ENCODE measurements at places on chromosomes 6 and 20.

GRCh38 chr6:150169609-150170008, 26.8 kb downstream of the PPP1R14C start:
- no peak for DNase-seq

DNA sequence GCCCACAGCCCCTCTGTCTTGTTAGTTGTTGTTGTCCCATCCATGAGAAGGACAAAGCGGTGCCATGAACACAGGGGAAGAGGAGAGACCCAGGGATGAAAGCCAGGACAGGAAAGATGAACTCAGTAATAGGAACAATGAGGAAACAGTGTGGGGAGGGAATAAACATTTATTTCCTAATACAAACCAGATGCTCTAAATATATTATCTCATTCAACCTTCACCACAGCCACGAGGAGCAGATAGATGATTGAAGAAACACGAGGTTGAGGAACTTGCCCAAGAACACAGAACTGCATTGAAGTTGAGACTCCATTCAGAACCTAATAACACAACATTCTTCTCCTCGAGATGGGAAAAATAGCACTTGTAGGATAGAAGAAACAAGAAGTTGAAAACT, 53.0 kb upstream of the AIG1 start:
- no peak for DNase-seq

GRCh38 chr6:31096215-31096614, 16.2 kb downstream of the C6orf15 start:
- DNase-seq, result no peak

DNA sequence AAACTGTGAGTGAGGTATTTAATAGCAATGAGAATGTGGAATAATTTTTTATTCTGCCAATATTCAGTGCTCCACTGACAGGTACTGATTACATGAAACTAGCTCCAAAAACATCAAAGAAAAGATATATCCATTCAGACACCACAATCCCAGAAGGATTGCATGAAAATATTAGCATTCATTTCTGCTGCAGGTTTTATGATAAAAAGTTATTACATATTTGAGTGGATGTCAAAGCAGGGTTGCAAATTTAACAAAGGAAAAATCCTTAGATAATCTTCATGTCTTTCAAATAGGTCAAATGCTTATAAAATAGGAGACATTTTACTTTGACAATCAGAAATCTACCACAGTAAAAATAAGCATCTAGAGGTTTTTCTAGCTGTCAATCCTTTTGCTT, 13.3 kb downstream of the MCHR2 start:
- no peak for DNase-seq

DNA sequence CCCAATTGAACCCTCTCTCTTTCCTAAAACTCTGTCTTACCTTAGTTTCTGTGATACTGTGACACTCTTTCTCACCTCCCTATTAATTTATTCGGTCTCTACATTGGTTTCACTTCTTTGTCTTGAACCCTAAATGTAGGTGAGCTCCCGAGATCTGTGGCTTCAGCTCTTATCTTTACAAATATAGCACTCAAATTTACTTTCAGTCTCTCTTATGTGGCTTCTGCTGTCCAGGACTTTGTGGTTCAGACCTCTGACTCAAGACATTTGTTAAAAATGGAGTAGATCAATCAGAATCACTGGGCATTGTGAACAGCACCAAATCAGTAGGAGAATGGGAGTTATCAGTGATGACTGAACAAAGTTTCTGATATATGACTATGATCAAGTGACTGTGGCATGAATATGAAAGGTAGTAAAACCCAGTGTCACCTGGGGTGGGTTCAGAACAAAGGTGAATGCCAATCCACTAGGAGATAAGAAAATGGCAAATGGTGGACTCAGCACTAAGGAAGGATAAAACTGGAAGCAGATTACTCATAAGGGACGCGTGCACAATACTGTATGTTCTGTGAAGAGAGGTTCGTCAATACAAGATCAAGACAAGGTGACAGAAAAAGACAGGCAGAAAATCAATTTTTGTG, 27.2 kb downstream of the IL17F start:
- no peak for DNase-seq

GRCh38 chr6:104601131-104601651, 258.5 kb downstream of the HACE1 start:
- DNase-seq, result no peak

DNA sequence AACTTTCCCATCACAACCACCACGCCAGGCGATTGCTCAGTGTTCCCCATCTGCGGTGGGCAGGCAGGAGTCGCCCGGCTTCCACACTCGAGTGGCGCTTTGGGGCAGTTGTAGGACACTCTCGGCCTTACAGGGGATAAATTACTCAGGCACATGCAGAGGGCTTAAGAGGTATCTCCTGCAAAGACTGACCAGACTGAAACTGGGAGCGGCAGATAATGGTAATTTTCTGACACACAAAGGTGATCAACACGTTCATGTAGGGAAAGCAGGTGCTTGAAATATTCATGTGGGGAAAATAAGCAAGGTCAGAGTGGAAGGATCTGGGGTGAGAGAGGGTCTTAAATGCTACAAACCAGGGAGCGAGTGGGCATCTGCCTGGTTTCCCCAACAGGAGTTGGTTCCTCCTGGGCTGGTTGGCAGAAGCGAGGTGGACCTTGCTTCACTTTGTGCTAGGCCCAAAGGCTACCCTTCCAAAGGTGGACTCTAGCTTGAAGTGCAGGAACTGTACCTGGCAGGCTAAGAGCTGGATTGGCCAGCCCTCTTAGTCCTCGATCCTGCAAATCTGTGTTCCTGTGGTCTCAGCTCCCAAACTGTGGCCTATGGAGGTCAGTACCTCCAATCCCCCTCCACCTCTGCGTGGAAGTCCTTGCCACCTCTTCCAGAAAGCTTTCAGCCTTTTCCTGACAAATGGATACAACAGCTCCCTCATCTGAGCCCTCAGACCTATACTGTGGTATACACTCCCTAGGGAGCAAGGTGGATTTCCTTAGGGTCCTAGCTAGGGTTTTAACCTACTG, 16.7 kb downstream of the PLAGL2 start:
- DNase-seq, result no peak

GRCh38 chr6:107110200-107110599, 5.1 kb downstream of the BEND3 start:
- no peak for DNase-seq

DNA sequence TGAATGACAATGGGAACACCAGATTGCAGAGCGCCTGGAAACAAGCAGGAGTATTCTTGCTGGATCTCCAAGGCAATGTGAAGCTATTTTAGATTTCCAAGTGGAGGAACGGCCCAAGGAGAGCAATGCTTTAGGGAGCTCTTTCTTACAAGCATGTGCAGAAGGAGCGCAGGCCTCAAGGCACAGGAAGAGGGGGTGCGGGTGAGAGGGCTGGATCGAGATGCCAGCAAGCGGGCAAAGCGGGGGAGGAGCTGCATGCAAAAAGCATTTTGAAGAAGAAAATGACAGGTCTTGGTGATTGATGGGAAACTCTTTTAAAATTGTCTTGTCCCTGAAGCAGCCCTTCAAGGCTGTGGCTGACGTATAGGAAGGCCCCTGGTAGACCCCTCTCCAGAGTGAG, 171.9 kb downstream of the QRSL1 start:
- no peak for DNase-seq

DNA sequence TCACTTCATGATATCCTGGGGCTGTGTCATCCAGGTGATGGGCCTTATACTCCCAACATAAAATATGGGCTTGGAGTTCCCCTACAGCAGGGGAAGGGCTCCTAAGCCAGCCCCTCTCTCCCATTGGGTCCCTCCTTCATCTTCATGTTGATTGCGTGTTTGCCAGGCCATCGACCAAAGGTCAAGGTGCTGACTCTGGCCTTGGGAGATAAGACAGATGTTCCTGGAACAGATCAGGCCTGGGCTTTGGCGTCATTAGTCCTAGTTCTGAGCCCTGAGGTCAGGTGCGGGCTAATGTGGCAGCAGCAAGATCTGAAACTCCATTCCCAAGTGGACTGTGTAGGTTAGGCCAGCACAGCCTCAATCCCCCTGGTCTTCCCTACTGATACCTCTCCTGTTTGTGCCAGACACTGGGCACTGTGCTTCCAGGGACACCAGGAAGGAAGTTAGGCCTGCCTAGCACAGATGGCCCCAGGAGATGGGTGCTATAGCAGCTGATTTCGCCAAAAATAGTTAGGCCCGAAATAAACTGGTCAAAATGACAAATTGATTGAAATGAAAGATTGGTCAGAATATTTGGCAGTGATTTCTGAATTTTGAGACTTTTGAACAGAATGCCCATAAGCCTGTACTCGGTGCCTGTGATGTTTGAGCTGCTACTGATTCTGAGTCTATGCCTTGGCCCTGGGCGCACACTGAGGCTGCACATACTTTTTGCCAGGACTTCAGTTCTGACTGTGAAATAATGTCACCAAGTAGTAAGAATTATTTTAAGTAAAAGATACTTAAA, 28.8 kb downstream of the EPB41L1 start:
- no peak for DNase-seq

DNA sequence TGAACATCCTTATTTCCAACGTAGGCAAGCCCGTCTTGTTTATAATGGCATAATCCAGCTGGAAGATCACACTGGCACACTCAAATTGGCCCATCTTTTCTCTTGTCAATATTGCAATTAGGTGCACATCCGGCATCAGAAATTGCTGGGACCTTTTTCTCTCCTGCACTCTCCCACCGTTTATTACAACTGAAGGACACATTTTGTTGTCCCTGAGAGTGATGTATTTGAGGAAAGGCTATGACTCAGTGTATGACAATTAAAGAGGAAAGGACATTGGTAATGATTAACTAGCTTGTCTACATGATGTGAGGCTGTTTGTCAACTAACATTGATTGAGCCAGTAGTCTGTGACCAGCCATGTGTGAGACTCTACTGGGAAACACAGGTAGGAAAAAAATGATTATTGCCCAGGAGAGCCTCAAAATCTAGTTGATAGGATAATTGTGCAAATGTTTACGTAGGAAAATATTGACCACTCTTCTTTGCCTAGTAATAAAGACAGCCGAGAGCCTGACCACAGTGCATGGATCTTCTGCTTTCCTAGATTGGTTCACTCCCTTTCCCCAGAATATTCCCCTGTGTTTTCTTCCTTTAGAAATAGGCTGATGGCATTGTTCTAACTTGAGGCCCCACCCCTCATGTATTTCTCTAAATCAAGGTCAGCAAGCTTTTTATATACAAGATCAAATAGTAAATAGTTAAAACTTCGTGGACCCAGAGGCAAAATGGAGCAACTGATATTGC, 230.0 kb upstream of the BTBD3 start:
- DNase-seq, result no peak

DNA sequence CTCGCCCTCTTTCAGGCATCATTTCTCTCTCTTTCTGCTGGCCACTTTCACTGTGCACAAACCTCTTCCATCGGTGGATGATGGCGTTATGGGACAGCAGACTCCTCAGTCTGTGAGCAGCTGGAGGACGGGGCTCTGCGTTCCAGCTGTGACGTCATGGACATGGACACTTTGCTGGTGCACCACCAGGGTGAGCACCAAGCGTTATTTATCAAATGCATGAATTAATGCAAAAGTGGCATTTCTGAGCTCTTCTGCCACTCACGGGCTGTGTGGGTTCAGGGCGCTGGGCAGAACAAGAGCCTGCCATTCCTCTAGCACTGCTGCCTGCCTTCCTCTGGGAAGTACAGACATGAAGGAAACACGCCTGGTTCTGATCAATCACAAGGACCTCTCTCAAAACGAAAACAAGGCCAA, 82.9 kb upstream of the MPC1 start:
- DNase-seq, result no peak

DNA sequence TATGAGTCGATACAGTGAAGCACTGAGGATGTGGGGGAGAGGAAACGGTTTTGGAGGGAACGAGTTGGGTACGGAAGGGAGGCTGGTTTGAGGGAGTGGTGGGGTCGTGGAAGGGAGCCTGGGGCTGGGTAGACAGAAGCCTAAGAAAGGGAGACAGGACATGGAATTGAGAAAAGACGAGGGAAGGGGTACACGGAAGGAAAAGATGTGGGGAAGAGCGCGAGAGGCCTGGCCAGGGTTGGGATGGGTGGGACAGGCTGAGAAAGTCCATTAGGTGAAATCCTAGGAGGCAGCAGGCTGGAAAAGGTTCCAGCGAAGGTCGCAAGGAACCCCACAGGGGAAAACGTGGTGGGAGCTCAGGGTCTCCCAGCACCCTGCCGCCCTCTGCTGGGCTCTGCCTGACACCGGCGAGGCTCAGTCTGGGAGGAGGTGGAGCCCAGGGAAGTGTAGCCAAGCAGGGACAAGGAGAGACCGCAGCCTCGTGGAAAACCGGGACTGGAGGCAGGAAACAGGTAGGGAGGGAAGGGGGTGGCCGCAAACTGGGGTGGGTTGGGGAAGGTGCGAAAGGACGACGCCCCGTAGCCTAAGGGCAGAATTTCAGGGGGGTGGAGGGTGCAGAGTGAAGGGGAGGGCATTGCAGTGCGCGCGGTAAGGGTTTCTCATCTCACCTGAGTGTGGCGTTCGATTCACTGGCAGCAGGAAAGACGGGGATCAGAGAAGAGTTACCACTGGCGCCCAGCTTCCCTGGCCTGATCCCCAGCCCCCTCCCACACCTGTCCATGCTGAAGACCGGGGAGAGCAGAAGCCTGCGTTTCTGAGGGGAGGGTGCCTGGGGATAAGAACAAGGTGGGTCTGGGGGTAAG, 4.3 kb downstream of the GABBR1 start:
- DNase-seq, result peak; percentile 8

- no peak for DNase-seq
Measured at GRCh38 chr6:84836366-84836765, 72.0 kb upstream of the TBX18 start.

GRCh38 chr6:23728707-23729106, 397.3 kb upstream of the NRSN1 start:
- no peak for DNase-seq

DNA sequence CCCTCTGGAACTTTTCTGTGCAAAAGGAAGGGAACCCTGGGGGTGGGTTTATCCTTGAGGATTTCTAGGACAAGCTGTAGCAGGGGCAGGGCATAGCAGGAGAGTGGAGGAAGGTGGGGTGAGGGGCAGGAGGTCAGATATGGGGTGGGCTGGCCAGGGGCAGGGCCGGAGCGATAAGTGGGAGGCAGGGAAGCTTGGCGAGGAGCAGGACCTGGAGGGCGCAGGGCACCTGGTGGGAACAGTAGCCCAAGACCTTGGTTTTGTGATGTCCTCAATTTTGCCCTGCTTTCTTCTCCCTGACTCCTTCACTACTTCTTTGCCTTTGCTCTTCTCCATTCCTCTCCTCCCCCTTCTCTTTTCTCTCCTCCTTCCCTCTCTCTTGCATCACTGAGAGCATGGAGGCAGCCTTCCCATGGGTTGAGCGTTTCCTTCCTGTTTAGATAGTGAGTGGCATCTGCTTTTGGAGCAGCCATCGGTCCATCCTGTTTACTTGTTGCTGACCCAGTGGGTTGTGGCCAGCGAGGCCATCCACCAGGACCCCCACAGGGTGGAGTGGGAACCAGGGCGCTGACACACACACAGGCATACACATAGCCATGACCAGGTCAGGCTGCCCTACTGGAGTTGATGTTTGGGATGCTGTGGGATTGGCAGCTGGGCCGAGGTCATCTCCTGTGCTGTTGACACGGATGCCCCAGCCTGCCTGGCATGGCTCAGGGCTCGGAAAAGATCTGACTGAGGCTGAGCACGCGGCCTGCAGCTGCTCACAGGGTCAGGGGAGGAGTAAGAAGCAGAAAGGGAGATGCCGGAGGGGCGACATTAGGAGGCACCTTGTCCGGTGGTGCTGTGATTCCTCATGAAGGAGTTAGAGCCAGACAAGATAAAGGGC, 121.0 kb upstream of the RNF24 start:
- no peak for DNase-seq
